ENCODE measurements at places on chromosomes 11 and 22.

DNA sequence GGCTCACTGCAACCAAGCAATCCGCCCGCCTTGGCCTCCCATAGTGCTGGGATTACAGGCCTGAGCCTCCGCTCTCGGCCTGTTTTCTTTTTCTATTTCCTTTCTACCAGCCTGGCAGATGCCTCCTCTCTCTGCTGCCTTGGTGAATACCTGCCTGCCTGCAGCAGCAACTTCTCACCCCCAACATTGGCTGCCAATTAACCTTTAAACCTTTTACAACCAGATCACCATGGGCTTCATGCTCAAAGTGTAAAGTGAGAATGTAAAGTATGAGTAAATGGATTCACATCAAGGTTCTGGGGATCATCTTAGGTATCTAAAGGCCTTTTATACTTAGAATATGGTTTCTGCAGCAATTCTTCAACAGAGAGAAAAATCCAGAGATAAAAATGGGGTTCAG lies 13.0 kb upstream of the FCHSD2 start:
- no peak for DNase-seq

DNA sequence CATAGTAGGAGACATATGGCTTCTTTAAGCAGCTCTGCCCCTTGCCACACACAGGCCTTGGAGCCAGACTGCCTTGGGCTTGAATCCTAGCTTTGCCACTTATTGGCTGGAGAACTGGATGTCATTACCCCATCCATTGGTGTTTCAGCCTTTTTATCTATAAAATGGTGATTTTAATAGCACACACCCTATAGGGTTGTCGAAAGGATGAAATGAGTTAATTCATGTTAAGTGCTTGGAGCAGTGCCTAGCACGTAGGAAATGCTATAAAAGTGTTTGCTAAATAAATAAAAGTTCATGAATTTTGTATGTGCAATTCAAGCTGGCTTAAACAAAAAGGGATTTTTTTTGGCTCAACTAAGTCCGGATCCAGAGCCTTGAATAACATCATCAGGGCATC lies 120.7 kb downstream of the TIMP3 start:
- DNase-seq, result no peak

DNA sequence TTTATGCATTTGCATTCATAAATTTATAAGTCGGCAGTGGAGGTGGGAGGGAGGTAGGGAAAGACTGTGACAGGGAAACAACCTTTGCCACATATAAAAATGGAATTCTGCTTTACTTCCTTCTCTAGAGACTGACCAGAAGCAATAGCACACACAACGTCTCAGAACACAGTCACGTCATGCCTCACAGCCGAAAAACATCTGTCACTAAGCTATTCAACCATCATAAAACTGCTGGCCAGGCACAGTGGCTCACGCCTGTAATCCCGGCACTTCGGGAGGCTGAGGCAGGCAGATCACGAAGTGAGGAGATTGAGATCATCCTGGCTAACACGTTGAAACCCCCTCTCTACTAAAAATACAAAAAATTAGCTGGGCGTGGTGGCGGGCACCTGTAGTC lies 101.0 kb upstream of the CHRM4 start:
- no peak for DNase-seq

DNA sequence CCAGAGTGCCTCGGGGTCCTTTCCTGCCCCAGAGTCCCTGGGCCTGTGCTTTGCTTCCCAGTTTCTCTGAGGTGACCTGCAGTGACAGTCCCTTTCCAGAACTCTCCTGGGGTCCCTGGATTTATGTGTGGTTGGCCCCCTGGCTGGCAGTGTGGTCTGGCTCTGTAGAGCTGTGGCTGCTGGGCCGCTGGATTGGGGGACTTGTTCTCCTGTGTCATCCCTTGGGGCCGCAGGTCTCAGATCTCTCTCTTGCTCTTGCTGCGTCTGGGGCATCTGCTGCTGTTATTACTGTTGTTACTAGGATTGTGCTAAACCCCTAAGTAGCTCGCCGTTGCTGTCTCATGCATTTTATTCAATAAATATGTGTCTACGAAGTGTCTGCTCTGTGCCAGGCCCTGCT lies 31.9 kb downstream of the FAM83F start:
- DNase-seq, result no peak

DNA sequence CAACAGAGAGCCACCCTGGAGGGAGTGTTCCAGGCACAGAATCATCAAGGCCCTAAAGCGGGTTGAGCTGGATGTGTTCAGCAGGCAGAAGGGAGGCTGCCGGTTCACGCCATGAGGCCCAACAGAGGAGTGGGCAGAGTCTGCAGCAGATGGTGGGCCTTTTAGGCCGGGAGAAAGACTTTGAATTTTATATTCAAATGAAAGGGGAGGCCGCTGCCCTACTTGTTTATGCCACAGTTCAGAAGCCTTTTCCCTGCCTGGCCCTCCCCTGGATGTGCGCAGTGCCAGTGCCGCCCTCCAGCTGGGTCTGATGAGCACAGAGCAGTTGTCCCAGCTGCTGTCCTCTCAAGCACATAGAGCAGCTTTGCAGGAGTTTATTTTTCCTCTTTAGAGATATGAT lies 46.9 kb upstream of the TTC12 start:
- DNase-seq, result no peak

- DNase-seq, result no peak
These were observed 41.3 kb downstream of the ABTB2 start for GRCh38 chr11:34316347-34317035.

DNA sequence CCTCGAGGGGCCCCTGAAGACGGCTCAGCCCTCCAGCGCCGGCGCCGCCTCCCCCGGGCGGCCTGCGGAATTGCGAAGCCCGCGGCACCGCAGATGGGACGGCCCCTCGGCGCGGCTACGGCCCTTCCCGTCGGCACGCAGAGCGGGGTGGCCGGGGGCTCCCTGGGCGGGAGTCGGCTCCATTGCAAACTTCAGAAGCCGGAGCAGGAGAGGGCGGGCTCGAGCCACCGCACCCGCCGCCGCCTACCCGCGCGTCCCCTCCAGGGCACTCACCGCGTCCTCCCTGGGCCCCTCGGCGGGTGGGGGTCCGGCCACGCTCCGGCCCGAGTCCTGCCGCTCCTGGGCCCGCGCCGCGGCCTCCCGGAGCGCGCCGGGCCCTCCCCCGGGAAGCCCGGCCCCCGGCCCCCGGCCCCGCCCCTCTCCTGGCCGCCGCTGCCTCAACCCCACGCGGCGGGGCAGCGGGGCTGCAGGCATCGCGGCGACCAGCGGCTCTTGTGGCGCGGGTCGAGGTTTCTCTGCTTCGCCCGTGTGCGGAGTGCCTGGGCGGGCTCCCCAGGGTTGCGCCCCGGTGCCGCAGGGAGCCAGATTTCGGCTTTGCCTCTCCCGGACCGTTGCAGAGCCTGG lies at the start of gene PACSIN3:
Gene PACSIN3 (minus strand): TSS at position 359 of the 624 bp plus-strand sequence. CDS start 3,707 bp downstream, outside the sequence.
- DNase-seq, result no peak

DNA sequence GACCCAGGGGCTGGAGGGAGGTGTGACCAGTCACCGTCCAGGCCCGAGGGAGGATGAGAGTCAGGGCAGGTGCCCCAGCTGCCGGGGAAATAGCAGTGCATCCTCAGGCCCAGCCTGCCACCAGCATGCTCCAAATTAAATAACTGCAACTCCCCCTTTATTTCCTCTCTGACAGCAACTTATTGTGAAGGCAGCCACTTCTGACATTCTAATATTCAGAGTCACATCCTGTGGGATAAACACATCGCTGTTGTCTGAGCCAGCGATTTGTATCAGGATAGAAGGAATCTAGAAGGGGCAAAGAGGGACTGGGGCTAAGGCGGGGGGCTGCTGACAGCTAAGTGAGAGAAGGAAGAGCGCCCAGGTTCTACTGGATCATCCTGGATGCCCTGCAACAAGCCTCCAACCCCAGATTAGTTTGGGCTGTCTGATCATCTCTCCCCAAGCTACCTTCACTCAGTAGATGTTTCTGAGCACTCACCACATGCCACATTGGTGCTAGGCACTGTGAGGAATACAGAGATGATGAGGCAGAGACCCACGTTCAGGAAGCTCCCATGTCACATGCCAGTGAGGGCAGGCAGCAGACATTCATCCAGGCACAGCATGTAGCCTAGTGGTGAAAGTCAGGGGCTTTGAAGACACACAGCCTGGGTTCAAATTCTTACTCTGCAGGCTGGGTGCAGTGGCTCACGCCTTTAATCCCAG lies 214.1 kb downstream of the BUD13 start:
- DNase-seq, result no peak

DNA sequence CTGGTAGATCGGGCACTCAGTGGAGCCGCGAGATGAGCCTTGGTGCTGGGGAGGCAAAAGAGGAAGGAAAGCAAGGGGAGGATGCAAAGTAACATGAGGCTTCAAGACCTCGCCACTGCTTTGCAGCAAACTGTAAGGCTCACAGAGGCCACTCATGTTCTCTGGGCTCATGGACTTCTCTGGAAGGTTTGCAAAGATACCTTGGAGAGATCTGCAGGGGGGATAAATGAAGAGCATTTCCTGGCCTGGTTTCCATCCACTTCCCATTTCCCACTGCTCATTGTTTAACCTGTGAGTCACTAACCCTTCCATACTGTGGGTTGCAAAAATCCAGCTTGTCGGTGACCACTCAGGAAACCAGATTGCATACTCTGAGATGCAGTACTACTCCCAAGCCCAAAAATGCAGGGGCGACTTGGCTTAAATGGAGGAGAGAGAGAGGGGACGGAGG lies 38.5 kb downstream of the OSBP2 start:
- DNase-seq, result no peak

- no peak for DNase-seq
These were observed 73.1 kb downstream of the FAM168A start for GRCh38 chr11:73524774-73525173.

DNA sequence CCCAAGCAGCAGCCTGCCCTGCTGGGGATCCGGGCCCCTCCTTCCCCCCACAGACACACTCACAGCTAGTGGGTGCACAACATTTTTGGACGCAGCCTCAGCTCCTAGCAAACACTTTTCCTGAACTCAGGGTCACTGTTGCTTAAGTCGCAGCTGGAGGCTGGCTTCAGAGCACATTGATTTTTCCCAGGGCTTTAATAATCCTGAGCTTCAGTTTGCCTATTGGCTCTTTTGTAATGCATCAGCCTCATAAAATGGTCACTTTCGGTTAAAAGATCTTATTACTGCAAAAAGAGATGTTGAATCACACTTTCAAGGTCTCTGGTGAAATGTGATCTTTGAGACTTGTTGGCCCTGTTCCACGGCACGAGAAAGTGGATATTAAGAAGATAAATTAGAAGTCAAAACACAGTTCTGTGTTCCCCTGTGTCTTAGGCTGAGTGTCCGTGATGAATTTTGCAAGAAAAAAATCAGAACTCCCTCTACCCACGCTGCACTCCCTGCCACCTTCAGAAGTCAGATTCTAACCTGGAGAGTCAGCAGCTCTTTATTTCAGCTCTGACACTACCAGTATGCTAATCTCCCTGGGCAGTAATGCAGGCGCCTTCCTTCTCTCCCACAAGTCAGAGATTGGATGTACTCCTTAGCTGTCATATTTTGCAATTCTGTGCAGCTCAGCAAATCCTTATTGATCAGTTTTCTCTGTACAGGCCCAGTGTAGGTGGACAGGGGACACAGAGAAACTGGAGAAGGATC lies 158.2 kb upstream of the E2F8 start:
- no peak for DNase-seq

GRCh38 chr11:71310184-71310583 lies 57.8 kb upstream of the SHANK2 start:
- DNase-seq, result no peak

DNA sequence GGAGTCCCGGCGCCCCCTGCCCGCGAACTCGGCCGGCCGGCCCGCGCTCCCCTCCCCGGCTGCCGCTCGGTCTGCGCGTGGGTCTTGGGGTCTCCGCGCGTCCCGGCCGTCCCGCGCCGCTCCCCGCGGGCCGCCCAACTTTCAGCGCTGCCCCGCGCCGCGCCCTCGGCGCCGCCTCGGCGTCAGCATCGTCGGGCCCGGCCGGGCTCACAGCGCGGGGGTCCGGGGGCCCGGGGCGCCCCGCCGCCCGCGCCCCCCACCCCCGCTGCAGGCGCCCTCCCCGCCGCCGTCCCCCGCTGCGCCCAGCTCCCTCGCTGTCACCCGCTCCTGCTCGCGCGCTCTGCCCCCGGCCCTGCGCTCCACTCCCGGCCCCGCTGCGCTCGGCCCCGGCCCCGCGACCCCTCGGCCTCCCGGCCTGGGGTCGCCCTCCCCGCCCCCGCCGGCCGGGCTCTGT lies at the start of gene KCNJ4:
Gene KCNJ4 (minus strand): TSS at position 124 of the 454 bp plus-strand sequence. CDS start 27,067 bp downstream, outside the sequence.
- DNase-seq, result no peak

- peak; percentile 25 for DNase-seq
These were observed 584.0 kb downstream of the KCNA4 start for GRCh38 chr11:29432719-29433325.

DNA sequence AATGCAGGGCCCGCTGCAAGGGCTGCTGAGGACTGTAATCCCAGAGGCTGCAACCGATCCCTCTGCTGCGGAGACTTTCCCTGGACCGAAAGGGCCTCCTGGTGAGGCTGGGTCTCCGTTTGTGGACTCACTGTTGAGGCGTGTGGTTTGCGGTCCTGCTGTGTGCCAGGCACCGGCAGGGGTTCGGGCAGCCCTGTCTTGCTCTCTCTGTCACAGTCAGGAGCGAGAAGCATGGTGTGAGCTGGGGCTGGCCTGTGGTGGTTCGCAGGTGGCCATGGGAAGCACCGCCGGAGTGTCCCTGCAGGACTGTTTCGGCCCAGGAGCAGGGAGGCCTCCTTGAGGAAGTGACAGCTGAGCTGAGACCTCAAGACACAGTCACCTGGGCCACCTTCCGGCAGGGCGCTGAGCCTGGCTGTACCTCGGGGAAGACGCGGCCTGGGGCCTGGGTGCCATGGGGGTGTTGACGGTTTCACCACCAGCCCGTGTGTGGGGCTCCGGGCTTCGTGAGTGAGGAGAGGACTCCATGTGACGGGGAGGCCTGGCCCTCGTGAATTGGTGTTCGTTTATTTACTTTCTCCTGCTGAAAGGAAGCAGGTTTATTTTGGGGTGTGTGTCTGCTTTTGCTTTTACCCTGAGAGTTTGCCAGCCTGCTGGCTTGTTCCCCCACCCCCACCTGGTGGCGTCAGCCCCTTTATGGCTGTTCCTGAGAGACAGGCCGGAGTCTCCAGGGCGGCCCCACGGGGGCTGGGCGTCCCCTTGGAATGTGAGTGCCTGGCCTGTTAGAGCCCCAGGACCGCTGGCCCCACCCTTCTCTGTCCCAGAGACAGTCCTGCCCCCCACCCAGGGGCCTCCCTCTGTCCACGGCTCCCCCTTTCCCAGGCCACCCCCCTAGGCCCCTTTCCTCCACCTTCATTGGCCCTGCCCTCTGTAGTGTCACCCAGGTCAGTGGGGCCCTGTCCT lies 122.5 kb downstream of the KCNQ1OT1 start:
- DNase-seq, result no peak

GRCh38 chr22:22944268-22944985 lies 56.8 kb downstream of the IGLL5 start:
- no peak for DNase-seq

- DNase-seq, result no peak
These were observed 31.7 kb downstream of the INSC start for GRCh38 chr11:15146271-15147003.

DNA sequence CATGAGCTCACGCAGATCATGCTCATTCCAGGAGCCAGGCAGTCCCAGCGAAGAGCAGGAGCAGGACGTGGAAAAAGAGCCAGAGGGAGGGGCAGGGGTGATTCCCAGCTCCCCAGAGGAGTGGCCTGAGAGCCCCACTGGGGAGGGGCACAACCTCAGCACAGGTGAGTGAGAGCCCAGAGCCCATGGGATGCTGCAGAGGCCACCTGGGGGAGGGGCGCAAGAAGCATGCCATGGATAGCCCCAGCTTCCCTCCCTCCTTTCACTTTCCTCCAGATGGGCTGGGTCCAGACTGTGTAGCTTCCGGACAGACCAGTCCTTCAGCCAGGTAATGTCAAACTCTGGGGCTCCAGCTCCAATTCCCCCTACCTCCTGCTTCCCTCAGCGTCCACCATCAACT lies 6.2 kb downstream of the SMTNL1 start:
- no peak for DNase-seq
